ENCODE measurements at places on chromosomes 4 and X.

DNA sequence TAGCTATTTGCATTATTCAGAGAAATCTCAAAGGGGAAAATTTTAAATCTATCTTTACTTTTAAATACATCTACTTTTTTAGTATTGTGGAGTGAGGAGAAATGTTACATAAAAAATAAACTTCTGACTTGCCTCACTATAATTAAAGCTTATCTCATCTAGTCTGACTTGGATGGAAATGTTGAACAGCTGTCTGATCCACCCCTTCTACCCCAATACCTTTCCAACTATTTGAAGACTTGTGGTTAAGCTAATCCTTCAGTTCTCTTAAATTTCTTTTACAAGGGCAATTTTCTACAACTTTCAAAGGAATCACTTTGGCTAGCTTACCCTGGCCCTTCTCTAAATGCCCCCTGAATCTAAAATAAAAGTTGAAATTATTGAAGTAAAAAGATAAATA is 17.3 kb upstream of the RPS6KA6 start:
- no peak overlapping the region for H3K4me3 ChIP-seq
- no peaks in the 10 kb centered on the region for H3K4me1 ChIP-seq
- no peaks in the 10 kb centered on the region for H3K27me3 ChIP-seq
- no peak for DNase-seq
- no peak overlapping the region for H3K27ac ChIP-seq

GRCh38 chrX:47644557-47645091 is 5.7 kb downstream of the ELK1 start:
- peaks cover 10% of the 10 kb centered on the region for H3K36me3 ChIP-seq
- H3K27ac ChIP-seq, result no peak overlapping the region
- peaks cover 3% of the 10 kb centered on the region for H3K4me1 ChIP-seq
- no peak overlapping the region for H3K4me3 ChIP-seq
- no peaks in the 10 kb centered on the region for H3K27me3 ChIP-seq
- DNase-seq, result no peak

GRCh38 chrX:355329-356050 is 31.2 kb downstream of the PPP2R3B start:
- H3K36me3 ChIP-seq, result peaks cover 61% of the 10 kb centered on the region
- no peak for DNase-seq
- no peak overlapping the region for H3K27ac ChIP-seq
- H3K4me3 ChIP-seq, result no peak overlapping the region

DNA sequence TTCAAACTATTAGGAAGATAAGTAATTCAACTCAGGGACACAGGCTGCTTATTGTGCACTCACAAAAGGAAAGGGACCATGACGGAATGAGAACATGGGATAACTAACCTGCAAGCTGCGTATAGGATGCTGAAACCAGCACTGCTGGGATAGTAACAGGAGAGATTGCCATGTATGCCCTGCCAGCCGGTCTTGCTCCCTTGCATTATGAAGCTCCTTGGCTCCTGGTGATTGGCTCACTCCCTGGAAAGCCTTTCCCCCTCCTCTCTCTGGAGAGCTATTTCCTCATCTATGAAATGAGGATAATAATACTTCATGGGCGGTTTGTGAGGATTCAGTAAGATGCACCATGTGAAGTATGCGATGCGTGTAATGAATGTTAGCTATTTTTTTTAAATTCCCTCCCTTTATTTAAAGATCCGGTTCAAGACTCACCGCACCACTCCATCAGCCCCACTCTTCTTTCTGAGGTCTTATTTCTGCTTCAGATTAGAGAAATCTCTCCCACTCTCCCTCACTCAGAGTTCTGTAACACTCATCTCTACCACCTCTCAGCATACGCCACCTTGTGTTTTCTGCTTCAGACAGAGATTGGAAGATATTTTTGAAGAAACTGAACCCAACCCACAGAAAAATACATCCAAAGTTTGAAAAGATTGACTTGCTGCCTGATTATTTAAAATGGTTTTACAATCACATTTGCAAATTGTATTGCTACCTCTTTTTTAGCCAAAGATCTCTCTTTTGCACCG is 18.4 kb downstream of the MSMO1 start:
- no peaks in the 10 kb centered on the region for H3K27me3 ChIP-seq
- H3K27ac ChIP-seq, result no peak overlapping the region
- DNase-seq, result no peak
- H3K36me3 ChIP-seq, result no peaks in the 10 kb centered on the region
- no peaks in the 10 kb centered on the region for H3K4me1 ChIP-seq
- H3K4me3 ChIP-seq, result peak overlapping the region; percentile 5

- peaks cover 15% of the 10 kb centered on the region for H3K36me3 ChIP-seq
- no peak for DNase-seq
- no peak overlapping the region for H3K27ac ChIP-seq
These were observed 50.8 kb downstream of the LRP2BP start for GRCh38 chr4:185344743-185345538.

DNA sequence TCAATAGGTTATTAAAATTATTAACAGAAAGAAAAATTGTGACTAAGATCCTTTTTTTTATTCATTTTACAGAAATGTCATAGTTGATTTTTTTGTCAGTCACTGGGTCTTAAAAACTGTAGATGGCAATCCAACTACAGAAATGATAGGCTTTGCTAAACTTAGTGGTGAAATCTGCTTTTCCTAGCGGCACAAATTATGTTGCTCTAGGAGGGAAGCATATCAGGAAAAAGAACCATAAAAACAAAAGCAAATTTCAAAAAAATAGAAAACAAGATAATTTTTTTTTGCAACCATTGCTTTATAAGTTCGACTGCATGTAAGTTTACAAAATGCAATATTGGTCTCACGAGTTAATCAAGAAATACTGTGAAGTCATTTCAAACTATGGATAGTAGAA is 443.5 kb upstream of the IGFBP7 start:
- H3K4me3 ChIP-seq, result no peak overlapping the region
- no peaks in the 10 kb centered on the region for H3K36me3 ChIP-seq
- DNase-seq, result no peak
- H3K4me1 ChIP-seq, result no peaks in the 10 kb centered on the region
- no peak overlapping the region for H3K27ac ChIP-seq
